Activated CD4-positive, alpha-beta T cell treated with anti-CD3 and anti-CD28 coated beads, Interleukin-2, amount 10 ng/mL, durations not matched to agents 7 days and 5 days (primary cell): ENCODE measurements at places on chromosomes 6 and 20. TPM values are rescaled to one million over a fixed set of nuclear protein-coding genes. Genes with fewer than 3 reads are reported as not detected.

DNA sequence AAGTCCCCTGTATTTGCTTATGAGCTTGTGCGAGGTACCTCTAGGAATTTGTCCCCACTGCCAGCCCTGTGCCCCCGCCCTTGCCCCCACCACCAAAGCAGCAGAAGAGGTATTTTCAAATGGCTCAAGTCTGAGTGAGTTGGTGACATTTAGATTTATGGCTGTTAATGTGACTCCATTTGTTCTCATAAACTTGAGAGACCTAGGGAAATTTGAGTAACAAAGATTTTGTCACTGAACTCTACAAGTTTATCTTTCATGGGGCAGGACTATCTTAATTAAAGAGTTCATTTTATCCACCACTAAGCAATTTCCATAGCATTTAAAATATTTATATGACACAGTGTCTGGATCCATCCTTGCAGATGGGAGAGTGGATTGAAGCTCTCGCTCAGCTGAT lies 108.5 kb downstream of the PRND start:
- no peak for DNase-seq

GRCh38 chr20:25009218-25010145 lies 16.9 kb upstream of the APMAP start:
- no peak for DNase-seq

The GMDS gene
- total RNA-seq = 31.1 TPM

GRCh38 chr6:6749702-6750491 lies 161.4 kb downstream of the LY86 start:
- peak; percentile 61 for DNase-seq

DNA sequence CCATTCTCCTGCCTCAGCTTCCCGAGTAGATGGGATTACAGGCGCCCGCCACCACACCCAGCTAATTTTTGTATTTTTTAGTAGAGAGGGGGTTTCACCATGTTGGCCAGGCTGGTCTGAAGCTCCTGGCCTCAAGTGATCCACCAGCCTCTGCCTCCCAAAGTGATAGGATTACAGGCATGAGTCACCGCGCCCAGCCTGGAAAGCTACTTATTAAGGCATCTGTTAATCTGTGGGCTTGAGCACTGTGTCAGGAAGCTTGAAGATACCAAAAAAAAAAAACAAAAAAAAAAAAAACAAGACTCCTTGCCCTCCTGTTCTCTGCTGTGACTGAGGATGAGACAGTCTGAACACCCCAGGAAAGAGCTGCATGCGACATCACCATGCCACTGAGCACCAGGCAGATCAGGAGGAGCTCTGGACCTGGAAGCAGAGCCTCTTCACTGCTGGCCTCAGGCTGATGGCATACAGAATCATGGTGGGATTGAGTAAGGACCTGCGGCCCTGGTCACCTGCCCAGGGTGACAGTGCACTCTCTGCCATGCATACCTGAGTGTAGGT lies 166.5 kb upstream of the SNX9 start:
- DNase-seq = no peak

DNA sequence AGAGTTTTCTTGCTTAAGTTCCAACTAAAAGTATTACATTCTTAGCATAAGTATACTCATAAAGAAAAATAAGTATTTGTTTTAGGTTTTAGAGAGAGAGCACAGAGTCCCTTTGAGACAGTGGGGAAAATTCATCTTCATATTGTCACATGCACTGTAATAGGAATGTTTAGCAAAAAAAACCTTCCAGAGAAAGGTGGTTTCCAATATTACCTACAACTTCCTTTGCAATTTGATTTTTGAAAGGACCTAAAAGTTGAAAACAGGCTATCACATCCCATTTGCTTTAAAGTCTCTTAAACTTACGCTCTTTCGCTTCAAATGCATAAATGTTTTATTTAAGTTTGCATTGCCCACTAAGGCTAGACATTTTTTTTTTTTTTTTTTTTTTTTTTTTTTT lies 86.4 kb downstream of the OPRM1 start:
- no peak for DNase-seq

The CCM2L gene
- total RNA-seq = not detected

The HLA-G gene
- 1.3 TPM for total RNA-seq

DNA sequence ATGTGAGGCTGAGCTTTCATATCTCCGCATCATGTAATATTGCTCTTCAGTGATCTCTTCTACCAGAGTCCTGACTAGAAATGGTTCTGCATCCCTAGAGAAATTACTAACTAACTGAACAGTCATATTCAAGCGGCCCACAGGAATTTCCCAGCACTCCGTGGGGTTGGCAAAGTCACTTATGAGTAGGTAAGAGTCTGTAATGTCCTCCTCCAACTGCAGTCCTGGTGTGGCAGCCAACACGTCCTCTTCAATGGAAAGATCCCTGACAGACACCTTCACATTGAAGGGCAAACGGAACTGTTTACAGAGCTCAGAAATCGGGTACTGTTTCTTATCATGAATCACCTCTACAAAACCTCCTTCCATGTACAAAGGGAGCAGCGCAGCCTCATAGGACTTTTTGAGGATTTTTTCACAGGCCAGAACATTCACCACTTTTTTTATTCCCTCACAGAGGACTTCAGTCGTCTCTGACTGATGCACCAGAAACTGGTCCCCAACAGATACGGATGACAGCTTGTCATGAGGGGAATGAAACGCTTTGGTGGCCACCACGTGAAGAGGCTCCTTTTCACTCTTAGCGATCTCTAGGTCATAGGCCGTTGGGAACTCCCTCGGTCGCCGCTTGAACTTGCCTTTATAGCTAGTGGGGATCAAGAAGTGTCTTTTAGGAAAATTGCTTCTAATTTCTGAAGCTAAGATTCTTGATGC lies 87.7 kb downstream of the THEMIS start:
- no peak for DNase-seq

- no peak for DNase-seq
Measured at GRCh38 chr6:137496909-137497720, 2.9 kb upstream of the OLIG3 start.

GRCh38 chr6:159217595-159218275 lies 48.5 kb downstream of the FNDC1 start:
- DNase-seq = peak; percentile 14

GRCh38 chr6:42771741-42772100 lies 10.1 kb upstream of the BICRAL start:
- peak; percentile 46 for DNase-seq

The ANGPT4 gene
- not detected for total RNA-seq

The TRIM10 gene
- not detected for total RNA-seq

The C2 gene
- 0.57 TPM for total RNA-seq

DNA sequence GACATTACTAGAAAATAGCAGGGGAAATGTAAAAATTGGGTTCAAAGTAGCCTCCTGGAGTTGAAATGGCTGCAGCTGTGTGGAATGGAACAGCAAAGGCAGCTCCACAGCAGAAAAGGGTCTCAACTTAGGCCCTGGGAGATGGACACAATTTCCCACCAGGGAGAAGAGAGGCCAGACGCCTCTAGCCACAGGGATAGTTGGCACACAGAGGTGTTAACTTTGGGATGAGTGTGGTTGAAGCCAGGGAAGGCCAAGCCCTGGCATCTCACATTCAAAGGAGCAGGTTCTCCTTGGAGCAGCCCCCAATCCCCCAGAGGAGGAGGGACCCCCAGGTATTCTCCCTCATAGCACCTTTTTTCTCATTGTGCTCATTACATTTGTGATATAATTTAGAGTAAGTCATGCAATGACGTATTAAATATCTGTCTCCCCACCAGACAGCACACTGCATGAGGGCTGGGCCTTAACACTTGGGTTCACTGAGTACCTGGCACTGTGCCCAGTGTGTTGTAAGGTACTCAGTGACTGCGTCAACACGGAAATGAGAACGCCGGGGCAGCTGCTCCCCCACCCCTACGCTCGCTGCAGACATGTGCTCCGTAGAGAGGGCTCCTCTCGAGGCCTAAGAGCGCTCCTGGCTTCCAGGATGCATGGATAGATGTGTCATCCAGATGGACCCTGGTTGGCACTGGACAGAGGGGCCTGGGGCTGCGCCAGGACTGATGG lies 76.0 kb upstream of the CD93 start:
- DNase-seq = no peak

DNA sequence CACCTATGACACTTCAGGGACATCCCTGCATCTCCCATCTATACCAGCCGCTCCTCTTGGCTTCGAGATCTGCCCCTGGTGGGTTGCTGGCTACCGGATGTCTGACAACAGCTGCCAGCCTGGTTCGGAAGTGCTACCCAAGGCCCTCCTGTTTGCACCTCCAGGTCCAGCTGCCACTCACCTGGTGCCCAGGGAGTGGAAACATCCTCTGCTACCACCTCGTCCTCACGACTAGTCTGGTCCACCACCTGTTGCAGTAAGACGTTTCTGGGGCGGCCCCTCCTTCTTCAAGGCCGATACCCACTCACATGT lies 8.3 kb upstream of the PCMTD2 start:
- no peak for DNase-seq

DNA sequence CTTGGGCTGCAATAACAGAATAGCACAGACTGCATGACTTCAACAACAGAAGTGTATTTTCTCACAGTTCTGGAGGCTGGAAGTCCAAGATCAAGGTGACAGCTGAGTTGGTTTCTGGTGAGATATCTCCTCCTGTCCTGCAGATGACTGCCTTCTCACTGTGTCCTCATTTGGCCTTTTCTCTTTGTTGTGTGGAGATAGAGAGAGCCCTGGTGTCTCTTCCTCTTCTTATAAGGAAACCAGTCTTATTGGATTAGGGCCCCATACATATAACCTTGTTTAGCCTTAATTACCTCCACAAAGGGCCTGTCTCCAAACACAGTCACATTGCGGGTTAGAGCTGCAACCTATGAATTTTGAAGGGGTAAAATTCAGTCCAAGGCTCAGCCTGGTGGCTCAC lies 57.0 kb upstream of the BMP6 start:
- no peak for DNase-seq

The SDCBP2 gene
- total RNA-seq = 2.2 TPM

- DNase-seq = no peak
Measured at GRCh38 chr6:42251500-42251899, 33.8 kb upstream of the MRPS10 start.

The EEF1A1 gene
- 7,789 TPM for total RNA-seq

The SLC4A11 gene
- 0.77 TPM for total RNA-seq

The HDGFL1 gene
- total RNA-seq = not detected

- DNase-seq = no peak
Measured at GRCh38 chr6:52363228-52363867, 1.4 kb downstream of the PAQR8 start.

GRCh38 chr20:36855241-36855657 lies 20.7 kb upstream of the TLDC2 start:
- no peak for DNase-seq

- peak; percentile 71 for DNase-seq
Measured at GRCh38 chr20:60210779-60211617, 252.8 kb downstream of the CDH26 start.

The TREM2 gene
- not detected for total RNA-seq

DNA sequence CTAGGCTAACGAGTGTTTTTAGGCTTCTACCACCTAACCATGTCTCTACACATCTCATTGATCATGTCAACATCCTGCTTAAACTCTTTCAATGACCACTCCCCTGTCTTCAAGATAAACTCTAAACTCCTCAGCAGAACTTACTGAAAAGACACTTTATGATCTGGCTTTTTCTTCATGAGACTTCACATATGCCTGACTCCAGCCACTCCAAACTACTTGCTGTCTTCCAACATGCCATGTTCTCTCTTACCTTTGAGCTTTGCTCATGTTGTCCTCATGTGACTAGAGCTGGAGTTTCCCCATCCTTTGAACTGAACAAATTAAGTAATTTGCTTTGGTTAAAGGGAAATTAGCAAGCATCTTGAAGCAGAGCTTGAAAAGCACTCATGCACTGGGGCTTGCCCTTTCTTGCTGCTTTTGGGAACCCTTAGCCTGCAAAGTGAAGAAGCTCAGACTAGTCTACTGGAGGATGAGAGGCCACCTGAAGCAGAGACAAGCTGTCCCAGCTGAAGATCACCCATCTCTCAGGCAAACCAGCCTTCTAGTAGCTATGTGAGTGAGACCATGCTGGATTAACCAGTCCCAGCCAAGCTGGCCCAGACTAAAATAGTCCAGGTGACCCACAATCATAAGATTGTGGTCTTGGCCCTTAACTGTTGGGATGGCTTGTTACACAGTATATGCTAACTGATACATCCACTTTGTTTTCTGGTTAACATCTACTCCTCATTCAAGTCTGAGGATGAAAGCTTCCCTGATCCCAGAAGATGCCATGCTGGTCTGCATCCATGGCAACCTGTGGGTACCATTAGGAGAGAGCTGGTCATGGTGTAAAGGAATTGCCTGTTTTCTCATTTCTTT lies 235.8 kb downstream of the GMPR start:
- no peak for DNase-seq

The FOXS1 gene
- total RNA-seq = not detected

The GMPR gene
- 2.6 TPM for total RNA-seq

The INSM1 gene
- total RNA-seq = not detected

The MAN1A1 gene
- total RNA-seq = 10.5 TPM

The CABLES2 gene
- total RNA-seq = 19.1 TPM

The CNBD2 gene
- total RNA-seq = 5.0 TPM

GRCh38 chr6:112038268-112038667 lies 15.6 kb upstream of the CCN6 start:
- no peak for DNase-seq

The SLC22A7 gene
- not detected for total RNA-seq

- DNase-seq = no peak
Measured at GRCh38 chr6:1841136-1841535, 231.4 kb downstream of the FOXC1 start.
